ENCODE measurements at places on chromosomes 11 and 22. TPM values are rescaled to one million over a fixed set of nuclear protein-coding genes. Genes with fewer than 3 reads are reported as not detected.

NLRP6 gene
- 0.05 TPM for total RNA-seq

DNA sequence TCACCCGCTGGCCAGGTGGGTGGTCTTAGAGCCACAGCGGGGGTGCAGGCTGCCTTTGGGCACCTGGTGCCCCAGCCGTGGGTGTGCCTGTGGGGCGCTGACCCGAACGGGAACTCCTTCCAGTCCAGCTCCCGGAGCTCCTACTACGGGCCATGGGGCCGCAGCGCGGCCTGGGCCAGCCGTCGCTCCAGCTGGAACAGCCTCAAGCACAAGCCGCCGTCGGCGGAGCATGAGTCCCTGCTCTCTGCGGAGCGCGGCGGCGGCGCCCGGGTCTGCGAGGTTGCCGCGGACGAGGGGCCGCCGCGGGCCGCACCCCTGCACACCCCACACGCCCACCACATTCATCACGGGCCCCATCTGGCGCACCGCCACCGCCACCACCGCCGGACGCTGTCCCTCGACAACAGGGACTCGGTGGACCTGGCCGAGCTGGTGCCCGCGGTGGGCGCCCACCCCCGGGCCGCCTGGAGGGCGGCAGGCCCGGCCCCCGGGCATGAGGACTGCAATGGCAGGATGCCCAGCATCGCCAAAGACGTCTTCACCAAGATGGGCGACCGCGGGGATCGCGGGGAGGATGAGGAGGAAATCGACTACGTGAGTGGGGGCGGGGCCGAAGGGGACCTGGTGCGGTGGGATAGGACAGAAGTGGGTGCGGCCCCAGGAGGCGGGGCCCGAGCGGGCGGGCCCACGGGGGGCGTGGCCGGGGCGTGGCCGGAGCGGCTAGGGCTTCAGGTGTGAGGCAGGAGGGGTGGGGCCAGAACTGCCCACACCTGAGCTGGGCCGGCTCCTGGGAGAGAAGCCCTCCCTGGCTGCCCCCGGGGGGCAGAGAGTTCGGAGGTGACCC, 91.5 kb downstream of the CACNA1I start:
- H3K27ac ChIP-seq, result no peak overlapping the region
- peak; percentile 76 for DNase-seq
- H3K4me1 ChIP-seq, result peaks cover 5% of the 10 kb centered on the region
- H3K4me3 ChIP-seq, result no peak overlapping the region
- H3K36me3 ChIP-seq, result no peaks in the 10 kb centered on the region
- peaks cover 8% of the 10 kb centered on the region for H3K27me3 ChIP-seq

DNA sequence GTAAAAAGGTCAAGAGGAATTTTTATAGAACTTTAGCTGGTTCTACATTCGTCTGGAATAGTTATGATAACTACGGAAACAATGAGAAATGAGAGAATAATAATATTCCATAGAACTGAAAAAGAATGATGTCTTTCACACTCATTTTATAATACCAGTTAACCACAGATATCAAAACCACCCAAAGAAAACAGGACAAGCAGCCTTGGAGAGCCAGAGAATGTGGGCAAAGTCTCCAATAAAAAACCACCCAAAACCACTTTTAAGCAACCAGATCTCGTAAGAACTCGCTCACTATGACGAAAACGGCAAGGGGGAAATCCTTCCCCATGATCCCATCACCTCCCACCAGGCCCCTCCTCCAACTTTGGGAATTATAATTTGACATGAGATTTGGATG, 60.8 kb downstream of the ARHGAP32 start:
- no peak overlapping the region for H3K27ac ChIP-seq
- H3K4me3 ChIP-seq, result no peak overlapping the region
- no peaks in the 10 kb centered on the region for H3K36me3 ChIP-seq
- no peak for DNase-seq
- H3K4me1 ChIP-seq, result no peaks in the 10 kb centered on the region

KDM4D gene
- 0.17 TPM for total RNA-seq

OR5B21 gene
- not detected for total RNA-seq
